ENCODE measurements at places on chromosomes 12 and 14. TPM values are rescaled to one million over a fixed set of nuclear protein-coding genes. Genes with fewer than 3 reads are reported as not detected.

Gene LMNTD1
- not detected for total RNA-seq

Gene GPD1
- total RNA-seq: 1.0 TPM

GRCh38 chr12:26426652-26427051 lies 231.3 kb downstream of the SSPN start:
- DNase-seq: no peak

DNA sequence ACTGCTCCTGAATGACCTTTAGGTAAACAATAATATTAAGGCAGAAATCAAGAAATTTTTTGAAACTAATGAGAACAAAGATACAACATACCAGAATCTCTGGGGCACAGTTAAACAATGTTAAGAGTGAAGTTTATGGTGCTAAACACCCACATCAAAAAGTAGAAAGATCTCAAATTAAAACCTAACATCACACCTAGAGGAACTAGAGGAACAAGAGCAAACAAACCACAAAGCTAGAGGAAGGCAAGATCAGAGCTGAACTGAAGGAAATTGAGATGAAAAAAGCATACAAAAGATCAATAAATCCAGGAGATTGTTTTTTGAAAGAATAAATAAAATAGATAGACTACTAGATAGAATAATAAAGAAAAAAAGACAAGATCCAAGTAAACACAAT lies 7.2 kb downstream of the OR8S1 start:
- DNase-seq: no peak

DNA sequence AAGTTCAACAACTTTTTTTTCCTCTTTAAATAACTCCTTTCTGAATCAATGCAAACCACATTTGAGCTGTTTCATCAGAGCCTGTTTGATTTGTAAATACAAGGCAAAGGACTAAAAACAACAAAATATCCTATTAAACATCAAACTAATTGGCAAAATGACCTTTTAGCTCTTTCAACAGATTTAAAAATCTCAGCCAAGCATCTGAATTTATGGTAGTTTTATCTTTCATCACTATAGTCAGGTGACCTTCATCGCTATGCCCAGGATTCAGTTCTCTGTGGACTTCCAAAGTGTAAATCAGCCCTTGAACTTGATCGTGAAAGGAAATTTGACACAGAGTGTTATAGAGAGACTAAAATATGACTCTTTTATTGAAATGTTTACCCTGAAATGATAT lies 1554.5 kb upstream of the FLRT2 start:
- DNase-seq: no peak

DNA sequence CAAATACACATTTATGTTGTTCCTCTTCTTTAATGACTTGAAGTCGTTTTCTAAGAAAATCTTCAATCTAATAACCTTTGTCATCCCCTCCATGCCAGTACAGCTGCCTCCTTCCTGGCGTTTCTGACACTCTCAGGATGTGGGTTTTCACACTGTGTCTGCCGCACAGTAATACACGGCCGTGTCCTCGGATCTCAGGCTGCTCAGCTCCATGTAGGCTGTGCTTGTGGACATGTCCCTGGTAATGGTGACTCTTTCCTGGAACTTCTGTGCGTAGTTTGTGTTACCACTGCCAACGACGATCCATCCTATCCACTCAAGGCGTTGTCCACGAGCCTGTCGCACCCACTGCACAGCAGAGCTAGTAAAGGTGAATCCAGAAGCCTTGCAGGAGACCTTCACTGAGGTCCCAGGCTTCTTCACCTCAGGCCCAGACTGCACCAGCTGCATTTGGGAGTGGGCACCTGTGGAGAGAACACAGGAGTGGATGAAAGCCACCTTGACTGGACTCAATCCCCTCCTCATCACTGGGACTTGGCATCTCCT lies 1095.9 kb downstream of the TMEM121 start:
- DNase-seq: no peak

Measured in T-helper 17 cell (primary cell).